ENCODE measurements at places on chromosomes 1 and 21.

DNA sequence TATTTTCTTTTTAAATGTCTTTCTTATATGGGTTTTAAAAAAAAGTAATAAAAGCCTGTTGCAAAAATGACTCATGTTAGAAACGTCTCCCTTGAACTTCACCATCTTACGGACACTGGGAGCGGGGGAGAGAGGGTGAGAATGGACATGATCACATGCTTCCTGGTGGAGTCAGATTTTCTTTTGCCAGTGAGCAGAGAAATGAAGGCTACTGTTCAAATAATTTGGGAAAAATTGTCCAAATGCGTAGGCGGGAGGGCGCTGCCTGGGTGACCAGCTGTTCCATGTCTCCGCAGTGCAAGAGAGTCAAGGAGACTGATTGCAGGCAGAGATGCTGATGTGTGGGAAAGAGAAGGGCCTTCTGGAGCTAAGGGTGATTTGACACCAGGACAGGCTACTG is 23.1 kb downstream of the EIF2D start:
- DNase-seq = no peak

DNA sequence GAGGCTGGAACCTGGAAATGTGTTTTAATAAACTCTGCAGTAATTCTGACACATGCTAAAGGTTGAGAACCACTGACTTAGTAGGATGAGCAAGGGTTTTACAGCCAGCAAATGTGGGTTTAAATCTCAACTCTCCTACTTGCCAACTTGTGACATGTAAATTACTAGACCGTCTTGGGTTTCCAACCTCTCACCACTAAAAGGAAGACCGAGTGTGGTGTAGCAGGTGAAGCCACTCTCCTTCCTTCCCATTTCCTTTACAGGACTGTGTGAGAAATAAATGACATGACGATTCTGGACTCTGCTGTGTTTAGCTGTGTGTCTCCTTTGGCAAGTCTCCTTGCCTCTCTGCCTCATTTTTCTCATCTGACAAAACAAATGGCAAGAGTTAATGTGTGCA is 49.5 kb upstream of the DNAJC6 start:
- no peak for DNase-seq

DNA sequence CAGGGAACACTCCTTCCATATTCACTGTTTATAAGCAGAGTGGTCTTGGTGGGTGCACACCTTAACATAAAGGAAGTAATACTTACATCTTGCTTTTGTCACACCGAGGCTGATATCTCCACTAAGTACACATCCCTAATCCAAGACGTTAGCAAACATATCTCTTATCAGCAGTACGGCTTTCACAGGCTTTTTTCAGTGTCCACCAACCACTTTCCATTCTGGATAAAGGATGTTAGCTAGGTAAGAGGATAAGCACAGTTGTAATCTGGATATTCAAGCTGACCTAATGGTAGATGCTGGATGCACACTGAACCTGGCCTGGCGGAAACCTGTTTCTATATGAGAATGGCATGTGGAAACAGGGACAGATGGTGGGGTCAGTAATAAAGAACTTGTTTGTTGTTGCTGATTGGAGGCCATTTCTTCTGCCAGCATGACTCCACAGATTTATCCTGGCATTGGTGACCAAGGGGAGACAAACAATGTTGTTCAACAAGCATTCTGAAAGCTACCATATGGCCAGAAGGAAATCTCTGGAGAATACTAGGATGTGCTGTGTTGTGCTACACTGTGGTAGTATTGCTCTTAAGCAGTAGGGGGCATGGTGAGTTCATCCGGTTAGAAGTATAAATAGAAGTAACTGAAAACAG is 416.4 kb downstream of the PTBP2 start:
- no peak for DNase-seq

GRCh38 chr1:109490029-109490933 is 3.6 kb upstream of the CYB561D1 start:
- DNase-seq = peak; percentile 57

Data from T-helper 2 cell (primary cell).